ENCODE measurements at places on chromosomes 12 and 14.

- no peak for DNase-seq
These were observed 12.8 kb downstream of the TNFRSF1A start for GRCh38 chr12:6328945-6329702.

GRCh38 chr14:24806061-24806678 is 172.2 kb upstream of the GZMB start:
- DNase-seq = peak; percentile 85

DNA sequence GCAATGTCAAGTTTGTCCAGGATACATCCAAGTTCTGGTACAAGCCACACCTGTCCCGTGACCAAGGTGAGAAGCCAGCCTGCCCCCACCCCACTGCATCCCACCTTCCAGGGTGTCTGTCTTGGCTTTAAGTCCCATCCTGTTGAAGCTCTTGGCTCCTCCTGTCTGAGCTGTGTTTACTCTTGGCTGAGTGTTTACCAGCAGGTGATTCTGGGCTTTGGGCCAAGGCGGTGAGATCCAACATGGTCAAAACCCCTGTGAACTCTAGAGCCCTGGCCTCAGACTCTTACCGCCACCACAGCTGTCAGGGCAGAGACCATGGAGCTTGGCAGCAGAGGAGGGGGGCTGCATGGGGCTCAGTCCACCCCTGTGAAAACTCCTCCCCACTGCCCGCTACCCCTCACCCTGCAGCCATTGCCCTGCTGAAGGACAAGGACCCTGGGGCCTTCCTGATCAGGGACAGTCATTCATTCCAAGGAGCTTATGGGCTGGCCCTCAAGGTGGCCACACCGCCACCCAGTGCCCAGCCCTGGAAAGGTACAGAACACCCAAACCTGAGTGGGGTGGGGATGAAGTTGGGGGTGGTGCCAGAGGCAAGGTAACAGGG is 11.6 kb downstream of the TNS2 start:
- DNase-seq = peak; percentile 69

- no peak for DNase-seq
These were observed 314.6 kb downstream of the ADAMTS20 start for GRCh38 chr12:43237238-43237879.

DNA sequence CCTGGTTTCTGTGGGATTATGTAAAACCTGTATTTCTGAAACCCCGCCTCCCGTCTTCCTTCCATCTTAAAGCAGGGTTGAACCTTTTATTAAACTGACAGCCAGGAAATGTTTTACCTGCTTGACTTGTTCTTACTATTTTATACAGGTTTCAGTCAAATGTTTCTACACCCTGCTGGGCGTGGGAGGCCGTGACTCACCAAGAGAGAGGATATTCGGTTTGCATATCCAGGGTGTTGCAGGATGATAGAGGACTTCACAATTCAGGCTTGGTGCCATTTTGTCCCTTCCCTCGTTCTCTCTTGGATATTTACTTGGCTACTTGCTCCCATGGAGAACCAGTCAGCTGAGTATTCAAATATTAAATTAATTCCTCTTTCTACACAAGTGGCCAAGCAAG is 69.7 kb downstream of the ARF6 start:
- no peak for DNase-seq

DNA sequence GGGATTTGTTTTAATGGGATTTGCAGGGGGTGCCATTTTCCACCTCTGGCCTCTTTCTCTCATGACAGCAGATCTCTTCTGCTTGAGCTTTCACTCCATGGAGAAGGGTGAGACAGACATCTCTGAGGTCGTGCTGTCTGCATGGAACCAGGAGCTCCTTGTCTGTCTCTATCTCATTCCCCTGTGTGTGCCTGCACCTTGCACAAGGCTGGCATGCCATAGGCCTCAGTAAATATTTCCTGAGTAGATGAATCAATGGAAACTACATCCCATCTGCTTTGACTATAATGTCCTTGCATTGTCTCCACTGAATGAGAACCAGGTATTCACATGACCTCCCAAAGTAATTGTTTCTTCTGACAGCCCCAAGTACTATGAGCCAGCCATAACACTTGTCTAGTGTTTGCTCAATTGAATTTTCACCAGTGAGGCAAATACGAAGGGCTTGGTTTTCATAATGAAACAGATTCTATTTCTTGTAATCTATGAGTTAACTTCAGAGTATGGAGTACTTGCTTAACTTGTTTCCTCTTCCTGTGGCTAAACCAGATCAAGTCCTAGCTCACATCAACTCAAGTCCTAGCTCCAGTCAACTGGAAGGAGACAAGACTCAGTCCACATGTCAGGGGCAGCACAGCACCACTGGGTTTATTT is 32.3 kb downstream of the KCNK13 start:
- no peak for DNase-seq

DNA sequence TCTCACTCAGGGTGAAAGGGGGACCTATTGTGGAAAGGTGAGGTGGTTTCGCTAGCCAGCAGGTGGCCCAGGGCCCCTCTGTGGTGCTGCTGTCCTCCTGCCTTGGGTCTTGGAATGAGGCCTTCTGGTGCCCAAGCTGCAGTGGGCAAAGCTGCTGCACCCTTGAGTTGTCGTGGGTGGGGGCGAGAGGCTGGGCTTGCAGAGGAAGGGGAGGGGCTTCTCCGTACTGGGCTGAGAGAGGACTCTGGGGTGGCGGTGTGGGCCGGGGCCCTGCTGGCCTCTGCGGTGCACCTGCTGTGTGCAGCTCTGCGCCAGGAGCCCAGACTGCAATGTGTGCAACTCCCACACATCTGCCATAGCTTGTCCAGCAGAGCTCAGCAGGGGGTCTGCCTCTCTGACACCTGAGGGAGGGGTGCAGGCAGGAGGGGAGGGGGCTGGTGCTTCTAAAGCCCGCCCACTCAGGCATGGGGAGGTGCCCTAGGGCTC is 145.8 kb downstream of the KIF26A start:
- DNase-seq = no peak

DNA sequence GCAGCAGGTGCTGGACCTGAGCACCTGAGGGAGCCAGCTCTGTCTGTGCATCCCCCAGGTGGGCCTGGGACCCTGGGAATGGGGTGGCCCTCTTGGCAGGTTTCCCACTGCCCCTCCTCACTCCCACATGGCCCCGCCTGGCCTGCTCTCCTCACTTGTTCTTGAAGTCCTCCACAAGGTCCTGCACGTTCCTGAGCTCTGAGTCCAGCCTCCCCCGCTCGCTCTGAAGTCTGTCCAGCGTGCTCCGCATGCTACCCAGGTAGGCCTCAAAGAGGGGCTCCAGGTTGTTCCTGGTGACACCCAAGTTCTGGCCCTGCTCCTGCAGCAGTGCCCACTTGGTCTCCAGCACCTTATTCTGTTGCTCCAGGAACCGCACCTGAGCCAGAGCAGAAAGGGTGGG is 2.9 kb downstream of the KRT79 start:
- no peak for DNase-seq

GRCh38 chr12:51403159-51403558 is 12.0 kb upstream of the GALNT6 start:
- no peak for DNase-seq

DNA sequence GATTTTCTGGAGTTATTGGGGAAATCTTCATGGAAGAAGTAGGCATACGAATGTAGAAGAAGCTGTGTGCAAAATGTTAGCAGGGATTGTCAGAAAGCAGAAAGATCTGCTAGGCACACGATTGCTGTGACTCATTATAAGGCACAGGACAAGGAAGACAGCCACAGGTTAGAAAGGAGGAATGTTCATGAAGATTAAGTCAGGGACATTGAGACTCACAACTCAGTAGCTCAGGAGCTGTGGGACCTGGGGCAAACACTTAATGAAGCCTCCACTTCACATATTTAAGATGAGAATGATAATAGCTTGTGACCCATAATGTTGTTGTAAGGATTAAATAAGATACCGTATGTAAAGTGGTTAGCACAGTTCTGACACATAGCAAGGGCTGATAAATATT is 26.6 kb upstream of the RTRAF start:
- DNase-seq = no peak

DNA sequence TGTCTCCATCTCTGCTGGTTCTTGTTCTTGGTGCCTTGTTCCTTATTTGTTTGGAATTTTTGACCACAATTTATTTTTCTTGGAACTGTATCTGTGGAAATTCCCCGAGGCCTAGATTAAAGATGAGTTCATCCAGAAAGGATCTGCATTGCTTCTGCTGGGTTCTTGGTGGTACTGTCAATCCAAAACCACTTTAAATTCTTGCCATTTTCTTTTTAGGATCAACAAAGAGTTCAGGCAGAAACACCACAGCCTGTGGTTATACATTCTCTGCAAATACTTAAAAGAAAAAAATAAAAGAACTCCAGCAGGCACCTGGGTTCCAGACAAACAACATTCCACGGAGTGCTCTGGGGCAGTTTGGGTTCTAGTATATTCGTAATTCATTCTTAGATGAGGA is 6.0 kb upstream of the VAMP1 start:
- no peak for DNase-seq

DNA sequence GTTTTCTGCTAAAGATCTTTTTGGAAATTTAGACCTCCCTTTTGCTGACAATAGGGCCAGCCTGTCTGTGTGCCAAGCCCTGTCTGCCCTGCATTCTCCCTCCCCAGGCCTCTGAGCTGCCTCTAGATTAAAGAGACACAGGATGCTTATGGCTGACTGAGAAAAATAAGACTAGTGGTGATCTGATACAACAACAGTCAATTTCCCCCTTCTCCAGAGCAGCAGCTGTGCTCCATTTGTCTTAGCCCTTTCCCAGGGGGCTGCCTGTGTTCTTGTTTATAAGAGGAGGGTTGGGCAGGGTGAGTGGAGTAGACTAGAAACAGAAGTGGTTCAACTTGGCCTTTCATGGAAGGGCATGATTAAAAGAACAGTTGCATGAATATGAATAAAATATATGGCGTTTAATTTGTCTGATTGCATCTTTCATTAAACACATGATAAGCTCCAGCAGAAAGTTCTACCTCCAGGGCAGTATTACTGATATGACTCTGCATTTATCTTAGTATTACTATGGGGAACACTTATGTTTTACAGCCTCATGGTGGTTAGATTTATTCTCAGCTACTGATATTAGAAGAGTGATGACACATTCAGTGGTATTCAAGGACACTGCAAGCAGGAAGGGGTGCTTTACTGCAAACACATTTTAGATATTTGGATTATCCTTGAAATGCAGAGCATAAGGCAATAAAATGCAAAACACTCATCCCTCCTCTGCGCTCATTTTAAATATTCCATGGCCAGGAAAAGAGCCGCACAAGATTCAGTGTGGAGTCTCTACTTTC is 150.2 kb upstream of the CLEC14A start:
- no peak for DNase-seq

GRCh38 chr12:114974333-114974732 is 290.4 kb upstream of the TBX3 start:
- DNase-seq = no peak

GRCh38 chr14:76706811-76707210 is 54.5 kb upstream of the VASH1 start:
- no peak for DNase-seq

DNA sequence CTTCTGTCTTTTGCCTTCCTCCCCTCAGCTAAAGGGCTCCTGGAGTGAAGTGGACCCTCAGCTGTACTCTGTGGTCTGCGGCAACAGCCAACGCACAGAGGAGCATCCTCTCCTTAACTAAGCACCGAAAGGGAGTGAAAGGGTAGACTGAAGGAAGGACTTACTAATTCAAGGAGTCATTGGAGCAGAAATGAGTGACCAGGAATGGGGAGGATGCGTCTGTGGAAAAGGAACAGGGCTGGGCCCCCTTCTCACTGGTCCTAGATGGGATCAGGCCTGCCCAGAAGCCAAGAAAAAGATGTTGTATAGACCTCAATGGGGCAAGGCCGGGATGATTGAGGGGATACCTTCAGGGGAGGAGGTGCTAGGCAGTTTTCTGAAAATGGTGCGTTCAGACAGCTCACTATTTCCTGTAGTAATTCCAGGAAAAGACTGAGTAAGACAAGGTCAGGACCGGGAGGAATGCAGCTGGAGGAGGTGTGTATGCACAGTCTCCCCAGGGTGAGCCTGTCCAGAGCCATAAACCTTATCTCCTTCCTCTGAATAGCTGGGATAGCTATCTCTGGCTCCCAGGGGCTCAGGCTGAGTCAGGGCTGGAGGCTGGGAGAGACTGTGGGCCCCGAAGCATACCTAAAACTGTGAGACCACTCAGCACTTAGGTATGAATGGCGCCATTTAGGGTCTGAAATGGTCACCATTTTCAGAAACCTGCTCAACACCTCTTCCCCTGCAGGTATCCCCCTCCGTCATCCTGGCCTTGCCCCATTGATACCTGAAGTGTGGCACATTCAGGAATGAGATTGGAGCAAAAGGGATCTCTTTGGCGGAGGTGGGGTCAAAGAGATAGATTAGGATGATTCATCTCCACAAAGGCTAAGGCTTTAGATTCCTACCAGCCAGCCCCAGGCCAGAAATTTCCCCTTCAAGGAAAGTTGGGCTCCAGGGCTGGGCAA is 20.2 kb upstream of the KRT8 start:
- peak; percentile 88 for DNase-seq

- peak; percentile 75 for DNase-seq
These were observed 9.2 kb upstream of the LBHD2 start for GRCh38 chr14:103074729-103075367.

GRCh38 chr12:2447861-2448260 is 346.9 kb upstream of the FKBP4 start:
- no peak for DNase-seq

DNA sequence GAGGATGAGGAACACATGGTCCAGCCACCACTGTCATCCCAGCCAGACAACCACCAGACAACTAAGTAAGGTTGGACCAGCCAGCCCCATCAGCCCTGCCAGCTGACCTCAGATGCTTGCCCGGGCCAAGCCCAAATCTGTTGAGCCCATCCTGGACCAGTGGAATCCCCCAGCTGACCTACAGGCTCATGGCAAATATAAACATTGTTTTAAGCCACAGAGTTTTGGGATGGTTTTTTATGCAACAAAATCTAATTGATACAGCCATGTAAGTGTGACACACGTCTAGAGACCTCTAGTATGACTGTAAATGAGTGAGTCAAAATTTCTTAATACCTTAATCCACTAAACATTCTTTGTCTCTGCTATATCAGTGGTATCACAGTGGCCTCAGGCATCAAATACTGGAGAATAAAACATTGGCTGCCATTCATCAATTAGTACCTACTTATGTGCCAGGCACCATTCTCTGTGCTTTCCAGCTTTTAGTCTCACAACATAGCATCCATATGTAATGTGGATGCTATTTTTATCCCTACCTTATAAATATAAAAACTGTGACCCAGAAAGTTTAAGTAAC is 24.2 kb upstream of the NT5DC3 start:
- DNase-seq = no peak

DNA sequence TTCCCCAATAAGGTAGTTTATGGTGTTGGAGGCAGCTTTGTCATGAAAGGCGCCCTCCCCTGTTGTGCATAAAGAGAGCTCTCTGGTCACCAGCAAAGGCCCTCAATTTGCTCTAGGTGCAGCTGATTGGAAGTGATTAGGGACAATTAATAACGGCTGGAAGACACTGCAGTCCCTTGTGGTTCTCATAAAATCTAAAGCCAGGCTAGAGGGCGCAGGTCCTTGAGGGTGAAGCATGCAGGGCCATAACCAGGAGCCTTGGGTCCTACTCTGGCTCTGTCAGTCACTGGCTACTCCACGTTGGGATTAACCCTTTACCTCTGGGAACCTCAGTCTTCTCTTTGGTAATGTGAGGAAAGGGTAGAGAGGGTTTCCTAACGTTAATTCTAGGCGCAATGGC is 1.9 kb downstream of the DAAM1 start:
- peak; percentile 15 for DNase-seq
